ENCODE measurements at places on chromosomes 5 and 9.
A peak's percentile ranks its signal among the peaks of the same experiment; 100 is the strongest.

DNA sequence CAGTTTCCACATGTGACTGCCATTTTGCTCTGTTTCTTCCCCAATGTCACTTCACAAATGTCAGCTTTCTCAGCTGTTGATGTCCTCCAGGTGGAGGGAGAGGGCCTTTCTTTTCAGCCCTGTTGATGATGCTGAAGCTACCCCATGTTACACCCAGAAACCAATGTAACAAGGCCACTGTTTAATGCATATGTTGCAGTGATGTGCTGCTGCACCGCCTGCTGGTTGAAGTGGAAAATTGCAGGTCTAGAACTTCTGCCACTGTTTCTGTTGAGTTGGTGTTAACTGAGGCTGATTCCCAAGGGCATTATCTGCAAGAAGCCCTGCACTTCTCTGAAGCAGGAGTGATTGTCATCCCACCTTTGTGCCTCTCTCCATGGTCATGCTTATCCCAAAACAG lies 428.4 kb downstream of the KDM4C start:
- DNase-seq: peak; percentile 52

DNA sequence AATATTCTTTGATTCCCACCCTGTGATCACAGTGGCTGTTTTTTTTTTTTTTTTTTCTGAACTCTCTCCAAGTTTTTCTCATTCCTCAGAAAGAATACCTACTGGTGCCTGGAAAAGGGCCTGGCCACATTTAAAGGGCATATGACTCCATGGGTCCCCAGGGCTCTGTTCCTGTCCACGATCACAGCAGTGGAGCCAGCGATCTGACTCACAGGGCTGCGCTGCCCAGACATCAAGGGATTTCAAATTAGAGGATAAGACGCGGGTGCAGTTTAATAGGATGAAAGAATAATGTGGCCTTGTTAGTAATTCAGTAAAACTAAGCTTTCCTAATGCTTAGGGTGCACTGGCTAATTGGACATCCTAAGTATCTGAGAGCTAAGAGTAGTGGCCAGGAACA lies 175.1 kb upstream of the MSX2 start:
- DNase-seq: no peak

- no peak for DNase-seq
Observed at GRCh38 chr9:25700430-25700829, 22.2 kb upstream of the TUSC1 start.

GRCh38 chr5:121251954-121252353 lies 599.7 kb upstream of the FTMT start:
- DNase-seq: no peak

DNA sequence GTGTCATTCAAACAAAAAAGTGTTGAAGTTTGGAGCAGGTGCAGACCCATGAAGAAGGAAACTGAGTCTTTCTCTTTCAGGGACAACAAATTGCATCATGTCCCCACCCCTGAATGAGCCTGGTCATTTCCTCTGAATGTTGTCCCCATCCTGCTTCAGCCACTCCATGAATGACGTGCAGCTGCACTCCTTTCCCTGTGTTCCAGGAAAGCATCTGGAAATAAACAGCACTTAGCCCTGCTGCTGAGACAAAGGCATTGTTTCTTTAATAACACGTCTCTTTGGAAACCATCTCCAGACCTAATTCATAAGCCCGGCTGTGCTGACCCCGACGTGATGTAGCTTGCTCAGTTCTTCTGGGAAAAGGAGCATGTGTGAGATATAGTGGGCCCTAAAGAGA lies 682.3 kb downstream of the BRINP1 start:
- DNase-seq: no peak
